Activated CD8-positive, alpha-beta memory T cell treated with anti-CD3 and anti-CD28 coated beads, Interleukin-2, amount 10 ng/mL, durations not matched to agents 7 days and 5 days (primary cell): ENCODE measurements at places on chromosomes 7 and 10. TPM values are rescaled to one million over a fixed set of nuclear protein-coding genes. Genes with fewer than 3 reads are reported as not detected.

DNA sequence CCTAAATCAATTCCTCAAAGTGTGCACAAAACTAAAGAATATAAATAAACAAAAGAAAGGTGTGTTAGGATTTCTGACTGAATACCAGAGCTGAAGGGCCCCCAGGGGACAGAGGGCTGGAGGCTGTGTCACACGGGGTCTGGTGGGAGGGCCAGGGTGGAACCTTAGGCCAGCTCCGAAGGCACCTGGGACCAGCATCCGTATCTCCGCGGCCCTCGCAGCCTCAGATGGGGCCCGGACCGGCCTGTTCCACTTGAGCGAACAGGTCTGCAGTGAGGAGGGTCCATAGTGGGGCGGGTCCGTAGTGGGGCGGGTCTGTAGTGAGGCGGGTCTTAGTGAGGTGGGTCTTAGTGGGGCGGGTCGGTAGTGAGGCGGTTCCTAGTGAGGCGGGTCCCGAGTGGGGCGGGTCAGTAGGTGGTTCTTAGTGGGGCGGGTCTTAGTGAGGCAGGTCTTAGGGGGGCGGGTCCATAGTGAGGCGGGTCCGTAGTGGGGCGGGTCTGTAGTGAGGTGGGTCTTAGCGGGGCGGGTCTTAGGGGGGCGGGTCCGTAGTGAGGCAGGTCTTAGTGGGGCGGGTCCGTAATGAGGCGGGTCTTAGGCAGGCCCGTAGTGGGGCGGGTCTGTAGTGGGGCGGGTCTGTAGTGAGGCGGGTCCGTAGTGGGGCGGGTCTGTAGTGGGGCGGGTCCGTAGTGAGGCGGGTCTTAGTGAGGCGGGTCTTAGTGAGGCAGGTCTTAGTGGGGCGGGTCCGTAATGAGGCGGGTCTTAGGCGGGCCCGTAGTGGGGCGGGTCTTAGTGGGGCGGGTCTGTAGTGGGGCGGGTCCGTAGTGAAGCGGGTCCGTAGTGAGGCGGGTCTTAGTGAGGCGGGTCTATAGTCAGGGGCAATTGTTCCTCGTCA, 15.1 kb downstream of the GPR146 start:
- no peaks in the 10 kb centered on the region for H3K27me3 ChIP-seq
- peaks cover 6% of the 10 kb centered on the region for H3K4me1 ChIP-seq
- DNase-seq: no peak
- no peak overlapping the region for H3K27ac ChIP-seq
- no peaks in the 10 kb centered on the region for H3K36me3 ChIP-seq

DNA sequence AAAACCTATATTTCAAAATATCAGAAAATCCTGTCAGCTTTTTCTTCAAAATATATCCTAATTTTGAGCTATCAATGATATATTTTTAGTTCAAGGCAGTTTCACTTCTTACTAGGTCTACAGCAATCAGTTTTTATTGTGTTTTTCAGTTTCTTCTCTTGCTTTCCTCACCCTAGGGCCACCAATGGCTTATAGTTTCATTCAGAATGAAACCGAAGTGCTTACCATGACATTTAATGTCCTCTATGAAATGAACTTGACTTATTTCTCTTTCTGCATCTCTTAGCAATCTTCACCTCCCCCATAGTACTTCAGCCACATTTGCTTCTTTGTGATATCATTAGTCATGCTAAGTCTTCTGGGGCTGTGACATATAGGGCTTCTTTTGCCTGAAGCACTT, 100.3 kb downstream of the ARL5B start:
- H3K4me3 ChIP-seq: no peak overlapping the region
- no peak overlapping the region for H3K27ac ChIP-seq
- no peak for DNase-seq
- no peaks in the 10 kb centered on the region for H3K36me3 ChIP-seq
- no peaks in the 10 kb centered on the region for H3K4me1 ChIP-seq

The ADAM8 gene
- 142 TPM for total RNA-seq

GRCh38 chr10:119451300-119451896, 91.1 kb downstream of the RGS10 start:
- no peak for DNase-seq
- peaks cover 3% of the 10 kb centered on the region for H3K4me1 ChIP-seq
- no peak overlapping the region for H3K27ac ChIP-seq
- no peak overlapping the region for H3K4me3 ChIP-seq
- H3K27me3 ChIP-seq: no peaks in the 10 kb centered on the region

GRCh38 chr10:62985807-62986600, 147.1 kb upstream of the NRBF2 start:
- no peaks in the 10 kb centered on the region for H3K4me1 ChIP-seq
- no peak for DNase-seq
- no peak overlapping the region for H3K4me3 ChIP-seq
- no peak overlapping the region for H3K27ac ChIP-seq

The KCNIP2 gene
- total RNA-seq: 2.3 TPM

DNA sequence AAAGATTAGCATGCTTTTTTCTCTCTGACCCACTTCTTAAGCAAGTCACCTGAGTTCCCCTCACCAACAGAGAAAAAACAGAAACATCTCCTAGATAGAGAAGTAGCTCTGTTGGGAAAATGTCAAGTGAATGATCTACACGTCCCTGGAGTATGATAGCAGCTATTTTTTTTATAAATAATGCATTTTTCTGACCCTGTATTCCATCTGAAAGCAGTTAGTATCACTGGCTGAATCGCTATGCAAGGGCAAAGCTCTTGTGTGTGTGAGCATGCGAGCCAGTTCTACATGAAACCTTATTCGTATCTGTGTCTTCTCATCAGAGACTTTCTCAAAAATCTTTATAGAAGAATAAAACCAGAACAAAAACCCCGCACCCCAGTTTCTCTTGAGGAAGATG, 8.2 kb downstream of the ANKMY2 start:
- H3K4me1 ChIP-seq: peaks cover 2% of the 10 kb centered on the region
- peaks cover 26% of the 10 kb centered on the region for H3K36me3 ChIP-seq
- no peak overlapping the region for H3K27ac ChIP-seq
- H3K4me3 ChIP-seq: no peak overlapping the region

The STEAP1 gene
- 0.75 TPM for total RNA-seq

The EPO gene
- not detected for total RNA-seq

The PDLIM1 gene
- 4.8 TPM for total RNA-seq

GRCh38 chr10:1102416-1102815, 46.2 kb downstream of the WDR37 start:
- no peak overlapping the region for H3K27ac ChIP-seq
- no peak overlapping the region for H3K4me3 ChIP-seq
- DNase-seq: no peak
- peaks cover 7% of the 10 kb centered on the region for H3K4me1 ChIP-seq
- peaks cover 47% of the 10 kb centered on the region for H3K36me3 ChIP-seq

The SLC13A1 gene
- total RNA-seq: not detected

The PDCD4 gene
- total RNA-seq: 115 TPM

DNA sequence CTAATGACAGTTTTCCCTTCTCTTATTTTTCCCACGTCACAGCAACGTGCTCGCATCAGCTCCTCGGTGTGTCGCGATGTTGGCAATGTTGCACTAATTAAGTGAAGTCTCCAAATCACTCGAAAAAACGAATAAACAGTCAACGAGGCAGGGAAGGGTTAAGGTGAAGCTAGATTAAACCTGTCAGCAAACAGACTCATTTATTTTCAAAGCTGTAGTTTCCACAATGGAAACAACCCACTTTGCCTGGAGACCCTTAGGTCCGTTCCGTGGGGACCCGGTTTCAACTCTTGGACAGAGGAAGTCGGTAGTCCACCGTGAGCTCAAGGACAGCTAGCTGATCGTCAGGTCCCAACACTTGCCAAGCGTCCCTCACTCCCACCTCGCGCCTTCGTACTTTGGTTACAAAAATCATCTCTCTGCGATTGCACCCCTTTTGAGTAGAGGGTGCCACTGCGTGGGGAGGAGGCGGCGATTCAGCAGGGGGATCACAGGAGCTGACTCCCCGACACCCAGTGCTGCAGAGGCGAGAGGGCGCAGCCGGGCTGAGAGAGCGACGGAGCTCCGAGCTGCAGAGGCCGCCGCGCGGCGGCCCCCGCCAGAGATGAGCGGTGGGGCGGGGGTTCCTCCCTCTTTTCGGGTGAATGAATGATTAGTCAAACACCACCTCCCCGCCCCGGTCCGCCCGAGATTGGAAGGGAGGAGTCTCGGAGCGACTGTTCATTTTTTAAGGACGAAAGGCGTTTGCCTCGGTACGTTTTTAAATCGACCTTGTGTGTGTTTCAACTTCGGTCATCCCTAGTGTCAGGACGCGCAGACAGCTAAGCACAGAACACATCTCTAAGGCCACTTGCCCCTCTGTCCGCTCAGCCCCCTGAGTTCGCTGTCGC, 1.3 kb upstream of the BMPER start:
- H3K27me3 ChIP-seq: peaks cover 77% of the 10 kb centered on the region
- peak overlapping the region; percentile 57 for H3K4me3 ChIP-seq
- H3K27ac ChIP-seq: no peak overlapping the region
- peaks cover 6% of the 10 kb centered on the region for H3K4me1 ChIP-seq
- no peak for DNase-seq

DNA sequence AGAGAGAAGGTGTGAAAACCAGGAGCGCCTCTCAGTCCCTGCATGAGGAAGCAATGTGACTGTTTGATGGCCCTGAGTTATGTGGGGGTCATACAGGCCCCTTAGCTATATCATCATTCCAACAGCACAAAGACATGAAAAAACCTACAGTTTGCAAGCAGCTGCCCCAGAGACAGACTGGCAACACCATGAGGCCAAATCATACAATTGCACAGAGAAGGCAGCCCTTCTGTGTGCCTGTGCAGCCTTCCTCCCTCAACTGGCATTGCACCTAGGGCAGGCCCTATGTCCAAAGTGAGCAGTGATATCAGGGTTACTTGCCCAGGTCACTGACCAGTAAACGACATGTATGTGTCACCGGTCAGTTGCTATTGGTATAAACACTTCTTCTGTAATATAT, 41.6 kb downstream of the GPRIN2 start:
- H3K4me3 ChIP-seq: no peak overlapping the region
- H3K27ac ChIP-seq: no peak overlapping the region
- H3K36me3 ChIP-seq: no peaks in the 10 kb centered on the region
- DNase-seq: peak; percentile 39

DNA sequence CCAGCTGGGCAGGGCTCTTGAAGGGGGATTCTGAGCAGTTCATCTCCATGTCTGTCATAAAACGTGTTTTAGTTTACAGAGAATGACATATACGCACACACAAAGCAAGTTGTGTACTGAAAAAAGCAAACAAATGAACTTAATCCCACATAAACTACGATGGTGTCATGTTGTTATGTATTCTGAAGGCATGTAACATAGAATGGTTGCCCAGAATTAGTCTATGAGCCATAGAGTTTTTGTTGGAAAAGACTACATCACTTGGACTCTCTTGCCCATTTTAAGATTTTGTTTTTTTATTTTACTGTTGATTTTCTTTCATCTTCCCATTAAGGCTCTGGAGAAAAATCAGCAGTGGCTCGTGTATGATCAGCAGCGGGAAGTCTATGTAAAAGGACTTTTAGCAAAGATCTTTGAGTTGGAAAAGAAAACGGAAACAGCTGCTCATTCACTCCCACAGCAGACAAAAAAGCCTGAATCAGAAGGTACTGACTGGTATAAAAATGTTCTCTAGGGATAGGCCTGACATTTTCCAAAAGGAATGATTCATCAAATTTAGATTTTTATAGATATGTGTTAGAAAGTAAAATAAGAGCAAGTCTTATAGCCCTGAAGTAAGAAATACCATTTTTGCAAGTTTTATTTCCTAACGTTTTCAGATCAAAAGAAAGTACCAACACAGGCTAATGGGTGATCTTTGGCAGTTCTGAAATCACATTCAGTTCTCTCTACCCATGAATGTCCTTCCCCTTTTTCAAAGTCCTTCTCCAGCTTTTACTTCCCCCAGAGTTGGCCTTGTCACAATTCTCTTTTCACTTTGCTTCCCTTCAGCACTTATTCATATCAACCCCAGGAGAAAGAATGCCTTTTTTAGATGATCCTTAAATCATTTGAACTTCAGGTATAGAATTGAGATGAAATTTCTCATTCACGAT, 18.9 kb downstream of the CEP55 start:
- no peaks in the 10 kb centered on the region for H3K27me3 ChIP-seq
- H3K27ac ChIP-seq: no peak overlapping the region
- H3K4me1 ChIP-seq: peaks cover 6% of the 10 kb centered on the region

DNA sequence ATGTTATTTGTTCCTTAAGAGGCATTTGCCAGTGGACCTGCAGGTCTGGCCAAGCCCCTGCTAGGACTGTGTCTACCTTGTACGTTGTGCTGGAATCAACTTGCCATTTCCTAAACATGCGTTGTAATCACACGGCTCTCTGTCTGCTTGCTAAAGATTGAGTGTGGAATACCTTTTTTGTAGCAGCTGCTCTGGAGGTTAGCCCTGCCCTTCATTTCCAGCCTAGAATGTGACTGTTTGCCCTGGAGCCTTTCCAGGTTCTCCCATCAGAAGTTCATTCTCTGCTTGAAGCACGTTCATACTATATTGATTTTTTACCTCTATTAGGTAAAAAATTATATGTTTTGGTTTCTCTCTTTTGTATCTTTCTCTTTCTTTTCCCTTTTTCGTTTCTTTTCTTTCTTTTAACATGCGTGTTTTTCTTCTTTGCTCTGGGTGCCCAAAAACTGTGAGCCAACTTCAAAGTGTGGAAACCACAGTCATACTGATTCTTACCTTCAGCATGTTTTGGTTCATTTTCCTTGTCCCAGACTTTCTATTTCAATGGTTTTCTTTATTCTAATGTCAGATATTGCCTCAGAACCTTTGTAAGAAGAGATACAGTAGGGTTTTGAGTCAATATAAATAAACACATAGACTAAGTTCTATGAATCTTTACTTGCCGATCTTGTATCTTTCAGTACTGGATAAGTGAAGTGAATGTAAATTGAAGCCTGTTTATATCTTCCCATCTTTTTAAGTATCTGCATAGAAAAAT, 111.9 kb upstream of the RPA3 start:
- H3K27me3 ChIP-seq: no peaks in the 10 kb centered on the region
- DNase-seq: no peak
- peaks cover 9% of the 10 kb centered on the region for H3K36me3 ChIP-seq
- no peak overlapping the region for H3K27ac ChIP-seq

The APBB1IP gene
- 73.8 TPM for total RNA-seq

GRCh38 chr10:35675846-35676245, 33.8 kb upstream of the FZD8 start:
- H3K4me3 ChIP-seq: no peak overlapping the region
- no peaks in the 10 kb centered on the region for H3K27me3 ChIP-seq
- H3K27ac ChIP-seq: no peak overlapping the region
- DNase-seq: no peak
- peaks cover 2% of the 10 kb centered on the region for H3K4me1 ChIP-seq

DNA sequence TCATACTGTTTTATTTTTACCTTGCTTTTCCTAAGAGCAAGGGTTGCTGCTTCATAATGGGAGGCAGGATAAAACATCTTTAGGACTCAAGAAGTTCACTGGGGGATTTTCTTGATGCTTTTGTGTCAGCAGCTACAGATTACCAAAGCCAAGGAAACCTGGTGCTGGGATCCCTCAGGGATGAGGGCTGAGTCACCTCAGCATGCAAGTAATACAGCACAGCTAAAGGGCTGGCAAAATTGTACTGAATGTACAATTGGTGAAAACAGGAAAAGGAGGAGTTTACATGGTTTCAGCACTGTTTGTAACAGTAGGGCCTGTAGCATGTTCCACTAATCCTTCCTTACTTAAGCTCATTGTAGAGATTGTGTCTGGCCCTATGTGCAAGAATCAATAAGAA, 1056.8 kb downstream of the SORCS1 start:
- no peaks in the 10 kb centered on the region for H3K36me3 ChIP-seq
- no peaks in the 10 kb centered on the region for H3K4me1 ChIP-seq
- no peak overlapping the region for H3K4me3 ChIP-seq
